ENCODE measurements at places on chromosomes 4 and X.

DNA sequence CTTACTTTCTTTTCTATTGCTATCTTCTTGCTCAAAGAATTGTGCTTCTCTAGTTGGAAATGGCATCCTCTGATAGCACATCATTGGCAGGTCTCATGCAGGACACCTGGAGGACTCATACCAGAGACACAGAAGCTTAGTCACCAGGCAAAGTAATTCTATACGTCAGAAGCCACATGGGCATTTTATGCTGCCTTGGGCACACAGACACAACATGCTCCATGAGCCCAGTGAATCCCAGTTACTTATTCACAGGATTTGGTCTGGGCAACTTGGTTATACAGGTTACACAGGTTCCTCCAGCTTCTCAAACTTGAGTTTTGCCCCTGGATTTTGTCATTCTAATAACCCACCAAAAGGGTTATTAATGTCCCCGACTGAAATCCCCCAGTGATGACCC is 7.1 kb downstream of the RASSF6 start:
- DNase-seq: no peak

GRCh38 chr4:111542056-111542455 is 603.2 kb upstream of the FAM241A start:
- DNase-seq: peak; percentile 7

DNA sequence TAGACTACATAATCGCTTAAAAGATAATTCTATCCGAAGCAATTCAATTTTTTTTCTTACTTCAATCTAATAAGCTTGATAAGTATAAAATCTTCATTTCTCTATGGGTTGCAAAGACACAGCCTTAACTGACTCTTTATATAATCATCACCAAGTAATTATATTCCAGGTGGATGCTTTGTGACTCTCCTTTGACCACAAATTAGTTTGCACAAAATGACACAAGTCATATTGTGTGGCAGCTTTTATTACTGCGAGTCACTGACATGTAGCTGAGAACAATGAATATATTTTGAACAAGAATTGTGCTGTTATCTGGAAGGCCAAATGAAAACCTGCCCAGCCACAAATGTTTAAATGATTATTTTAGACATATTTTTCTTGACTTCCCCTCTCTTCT is 1727.8 kb downstream of the ARAP2 start:
- no peak for DNase-seq

- DNase-seq: no peak
Measured at GRCh38 chr4:122712782-122713181, 19.7 kb upstream of the BBS12 start.

DNA sequence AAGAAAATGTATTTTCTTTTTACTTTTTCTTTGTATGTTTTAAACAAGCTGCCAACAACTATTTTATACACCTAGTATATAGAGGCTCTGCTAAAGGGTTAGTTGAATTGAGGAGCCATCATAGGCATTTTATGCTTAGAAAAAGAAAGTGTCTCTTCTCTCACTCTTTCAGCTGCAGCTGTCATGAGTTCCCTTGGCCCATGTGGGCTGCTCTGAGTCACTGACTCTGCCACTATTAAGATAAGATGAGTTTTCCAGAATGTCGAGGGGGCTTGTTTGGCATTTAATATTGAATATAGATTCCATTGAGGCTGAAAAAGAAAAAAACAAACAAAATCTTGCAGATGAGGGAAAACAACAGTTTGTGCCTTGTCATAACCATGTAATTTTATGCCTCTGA is 126.0 kb upstream of the PAQR3 start:
- no peak for DNase-seq

DNA sequence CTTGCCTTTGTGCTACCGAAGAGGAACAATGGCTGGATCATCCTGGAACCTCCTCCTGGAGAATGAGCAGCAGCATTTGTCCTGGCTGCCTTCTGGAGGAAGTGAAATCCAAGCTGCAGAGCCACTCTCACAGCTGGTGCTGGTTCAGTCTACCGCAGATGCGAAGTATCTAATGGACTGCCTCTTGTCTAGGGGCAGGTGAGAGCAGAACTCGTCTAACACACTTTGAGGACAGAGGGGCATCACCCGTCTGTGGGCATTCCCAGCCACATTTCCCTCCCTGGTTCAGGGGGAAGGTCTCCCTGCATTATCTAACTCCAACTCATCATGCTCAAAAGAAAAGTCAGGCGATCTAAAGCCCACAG is 338.2 kb upstream of the GATB start:
- DNase-seq: no peak

- DNase-seq: peak; percentile 20
Measured at GRCh38 chr4:67332627-67333026, 212.7 kb downstream of the CENPC start.

- DNase-seq: peak; percentile 14
Measured at GRCh38 chr4:143438710-143439109, 74.8 kb upstream of the SMARCA5 start.

- DNase-seq: no peak
Measured at GRCh38 chrX:120021927-120022326, 55.6 kb downstream of the RHOXF2B start.

GRCh38 chrX:72110051-72110875 is 21.5 kb downstream of the RTL5 start:
- peak; percentile 65 for DNase-seq

- DNase-seq: peak; percentile 75
Measured at GRCh38 chr4:6892190-6892908, 17.3 kb upstream of the TBC1D14 start.

DNA sequence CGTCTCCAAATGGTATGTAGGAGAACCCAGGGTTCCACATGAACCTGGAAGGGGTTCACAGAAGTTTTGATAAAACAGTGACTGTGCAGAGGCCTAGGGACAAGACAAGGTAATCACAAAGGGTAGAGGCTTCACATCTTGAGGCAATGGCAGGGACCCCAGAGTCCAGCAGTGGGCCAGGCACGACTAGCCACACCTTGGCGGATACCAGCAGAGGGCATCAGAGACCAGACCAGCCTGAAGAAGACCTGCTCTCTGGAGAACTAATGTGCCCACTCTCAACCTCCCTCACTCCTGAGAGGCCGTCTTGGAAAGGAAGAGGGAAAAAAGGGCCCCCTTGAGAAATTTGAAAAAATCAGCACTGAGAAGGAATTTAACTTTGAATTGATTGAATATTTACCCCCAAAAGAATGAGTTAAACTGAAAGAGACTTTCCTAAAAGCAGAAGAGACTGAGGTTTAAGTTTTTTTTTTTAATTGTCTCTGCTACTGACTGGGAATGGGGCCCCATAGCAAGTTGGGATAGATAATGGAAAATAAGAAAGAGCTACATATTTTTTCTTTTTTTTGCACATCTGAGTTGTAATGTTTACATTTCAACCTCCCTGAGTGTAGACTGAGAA is 243.8 kb upstream of the JADE1 start:
- DNase-seq: peak; percentile 39

GRCh38 chrX:40174854-40175510 is 77.2 kb upstream of the BCOR start:
- DNase-seq: peak; percentile 45

- DNase-seq: peak; percentile 37
Measured at GRCh38 chr4:107255114-107255513, 219.0 kb upstream of the DKK2 start.

- peak; percentile 85 for DNase-seq
Measured at GRCh38 chr4:32499171-32499570, 1779.0 kb downstream of the PCDH7 start.

DNA sequence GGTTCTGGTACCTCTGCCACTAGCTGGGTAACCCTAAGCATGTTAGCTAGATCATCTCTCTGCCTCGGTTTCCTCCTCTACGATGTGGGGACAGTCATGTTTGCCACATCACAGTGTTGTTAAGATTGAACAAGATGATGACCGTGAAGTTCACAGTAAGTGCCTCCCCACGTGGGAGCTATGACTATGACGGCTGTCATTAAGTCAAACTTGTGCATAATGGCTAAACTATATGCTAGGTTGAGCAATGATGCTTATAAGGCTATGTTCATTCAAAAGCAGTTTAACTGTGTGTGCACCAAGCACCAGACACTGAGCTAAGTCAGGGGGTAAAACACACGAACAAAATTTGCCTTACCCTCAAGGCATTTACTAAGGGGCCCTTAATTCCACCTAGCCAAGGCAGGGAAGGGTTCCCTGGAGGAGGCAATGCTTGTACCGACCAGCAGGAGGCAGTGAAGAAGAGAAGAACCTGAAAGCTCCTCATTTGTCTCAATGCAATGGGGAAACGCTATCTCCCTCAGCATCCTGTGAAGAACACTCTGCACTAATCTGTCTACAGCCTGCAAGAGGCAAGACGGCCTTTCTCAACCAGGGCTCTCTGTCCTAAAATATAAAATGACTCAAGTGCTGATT is 52.9 kb downstream of the MAP7D2 start:
- no peak for DNase-seq
